ENCODE measurements at places on chromosomes 2 and 18.

DNA sequence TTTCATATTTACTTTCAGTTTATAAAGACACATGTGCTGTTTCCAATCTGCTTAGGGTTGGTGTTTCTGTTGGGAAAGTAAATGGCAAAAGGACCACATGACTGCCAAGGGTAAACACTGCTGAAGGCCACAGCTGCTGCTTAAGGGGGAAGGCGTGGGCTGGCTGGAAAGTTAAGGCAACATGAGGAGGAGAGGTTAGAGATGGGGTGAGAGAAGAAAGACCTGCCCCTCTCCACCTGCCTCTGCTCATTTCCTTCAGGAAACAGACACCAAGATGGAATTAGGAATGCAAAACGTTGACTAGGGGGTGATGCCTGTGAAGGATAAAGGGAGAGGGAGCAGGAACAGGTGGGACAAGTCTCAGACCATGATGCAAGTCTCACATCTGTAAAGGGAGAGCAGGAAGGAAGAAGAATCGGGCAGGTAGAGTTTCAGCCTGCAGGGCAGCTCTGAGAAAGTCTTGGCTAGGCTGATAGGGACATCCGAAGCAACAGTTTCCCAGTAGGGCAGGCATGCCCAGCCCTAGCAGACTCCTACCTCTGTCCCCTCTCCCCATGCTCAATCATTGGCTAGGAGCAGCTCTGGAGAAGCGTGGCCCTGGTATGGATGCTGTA, 86.0 kb downstream of the CDC42EP3 start:
- DNase-seq, result no peak

DNA sequence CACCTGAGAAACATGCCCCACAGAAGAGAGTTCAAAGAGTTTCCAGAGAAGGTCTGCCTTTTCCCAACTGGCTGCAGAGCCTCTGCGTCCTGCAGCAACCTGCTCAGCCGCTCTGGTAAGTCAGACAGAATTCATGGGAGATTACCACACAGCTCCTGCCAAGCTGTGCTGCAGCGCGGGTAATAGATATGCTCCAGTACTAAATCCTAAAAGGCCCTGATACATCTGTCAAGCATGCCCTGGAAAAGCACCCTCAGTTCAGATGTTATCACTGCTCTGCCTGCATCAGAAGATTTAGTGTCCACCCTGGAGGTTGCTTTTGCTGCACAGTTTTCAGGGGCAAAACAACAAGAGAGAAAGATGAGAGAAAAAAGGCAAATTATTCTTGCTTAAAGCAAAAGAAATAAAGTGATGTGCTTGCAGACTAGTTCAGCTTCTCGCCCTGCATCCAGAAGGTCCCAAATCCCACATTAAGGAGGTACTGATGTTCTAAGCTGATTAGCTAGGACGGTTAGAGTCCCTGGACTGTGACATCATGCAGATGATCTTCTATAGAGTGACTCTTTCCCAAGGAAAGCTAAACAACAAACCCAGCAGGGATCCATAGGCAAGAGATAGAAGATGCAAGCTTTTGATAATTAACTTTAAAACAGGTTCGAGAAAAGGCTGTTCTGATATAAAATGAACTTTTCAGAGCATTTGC, 488.6 kb downstream of the BCL11A start:
- DNase-seq, result no peak

- DNase-seq, result no peak
These were observed 633 bp downstream of the BCL2 start for GRCh38 chr18:63318889-63319382.

- DNase-seq, result no peak
These were observed 78.6 kb downstream of the SATB2 start for GRCh38 chr2:199378948-199379650.

GRCh38 chr2:227942021-227942420, 70.6 kb downstream of the DAW1 start:
- peak; percentile 15 for DNase-seq
